ENCODE measurements at places on chromosomes 5 and 9.

GRCh38 chr5:82100303-82101077, 128.7 kb downstream of the ATG10 start:
- DNase-seq: no peak

GRCh38 chr5:109676920-109677319, 12.8 kb upstream of the MAN2A1 start:
- DNase-seq: no peak

GRCh38 chr9:126633881-126634558, 20.3 kb downstream of the LMX1B start:
- DNase-seq: no peak

DNA sequence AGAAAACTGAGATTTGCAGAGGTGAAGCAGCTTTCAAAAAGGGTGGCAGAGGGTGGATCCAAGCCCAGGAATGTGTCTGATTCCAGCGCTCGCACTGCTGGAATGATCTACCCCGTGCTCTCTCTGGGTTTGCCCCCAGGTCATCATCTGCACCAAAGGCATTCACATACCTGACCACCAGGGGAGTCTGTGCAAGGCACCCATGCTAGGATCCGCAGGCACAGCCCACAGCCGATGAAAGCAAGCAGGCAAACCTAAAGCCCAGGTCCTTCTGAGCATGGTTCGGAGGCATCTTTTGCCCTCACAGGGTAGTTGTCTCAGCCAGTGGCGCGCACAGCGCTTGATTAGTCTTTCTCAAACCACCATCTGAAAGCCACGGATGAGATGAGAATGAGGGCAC, 56.6 kb downstream of the TEK start:
- DNase-seq: no peak

DNA sequence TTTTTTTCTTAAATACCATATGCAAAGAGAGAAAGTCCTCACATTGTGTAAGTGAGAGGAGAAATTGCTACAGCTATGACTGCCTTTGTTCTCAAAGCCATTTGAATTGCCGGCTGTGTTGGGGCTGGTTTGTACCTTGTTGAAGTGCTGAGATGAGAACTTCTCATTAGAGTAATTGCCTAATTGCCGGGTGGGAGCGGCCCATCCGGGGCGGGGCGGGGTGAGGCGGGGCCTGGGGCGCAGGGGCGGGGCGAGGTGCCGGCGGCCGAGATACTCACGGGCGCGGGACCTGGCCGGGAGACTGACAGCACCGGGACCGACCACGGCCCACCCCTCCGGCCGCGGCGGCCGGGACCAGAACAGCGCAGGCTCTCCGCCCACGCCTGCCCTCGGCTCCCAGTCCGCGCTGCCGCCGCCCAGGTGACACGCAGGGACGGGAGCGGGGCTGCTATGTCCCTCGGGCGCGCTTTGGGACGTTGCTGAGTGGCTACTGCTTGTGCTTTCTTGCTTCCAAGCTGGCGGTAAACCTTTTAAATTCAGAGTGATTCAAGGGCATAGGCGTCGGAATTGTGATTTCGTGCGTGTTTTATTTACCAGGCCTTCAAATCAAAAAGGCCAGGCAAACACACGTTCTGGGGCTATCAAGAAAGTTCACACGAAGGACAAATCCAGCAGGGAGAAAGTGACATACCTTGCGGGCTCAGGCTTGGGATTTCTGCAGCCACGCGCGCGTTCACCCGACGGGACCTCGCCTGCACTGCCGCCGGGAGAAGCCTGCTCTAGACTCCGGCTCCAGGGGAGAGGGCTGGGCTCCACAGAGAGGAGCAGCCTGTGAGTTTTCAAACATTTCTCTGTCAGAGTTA, 269.1 kb downstream of the FANCC start:
- peak; percentile 32 for DNase-seq

DNA sequence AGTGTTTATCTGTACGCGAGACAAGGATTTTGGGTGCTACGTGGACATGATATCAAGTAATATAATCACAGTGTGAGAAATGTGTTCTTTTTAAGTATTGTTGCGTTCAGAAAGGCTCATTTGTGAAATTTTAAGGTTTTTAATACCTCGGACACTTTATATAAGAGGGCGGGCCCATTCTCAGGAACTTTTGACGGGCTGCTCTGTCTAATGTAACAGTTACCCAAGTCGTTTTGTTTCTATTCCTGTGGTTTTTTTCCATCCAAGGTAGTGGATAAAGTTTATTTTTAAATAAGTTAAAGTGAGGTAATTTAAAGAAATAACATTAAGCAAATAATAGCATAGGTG, 525 bp downstream of the SRP19 start:
- no peak for DNase-seq

DNA sequence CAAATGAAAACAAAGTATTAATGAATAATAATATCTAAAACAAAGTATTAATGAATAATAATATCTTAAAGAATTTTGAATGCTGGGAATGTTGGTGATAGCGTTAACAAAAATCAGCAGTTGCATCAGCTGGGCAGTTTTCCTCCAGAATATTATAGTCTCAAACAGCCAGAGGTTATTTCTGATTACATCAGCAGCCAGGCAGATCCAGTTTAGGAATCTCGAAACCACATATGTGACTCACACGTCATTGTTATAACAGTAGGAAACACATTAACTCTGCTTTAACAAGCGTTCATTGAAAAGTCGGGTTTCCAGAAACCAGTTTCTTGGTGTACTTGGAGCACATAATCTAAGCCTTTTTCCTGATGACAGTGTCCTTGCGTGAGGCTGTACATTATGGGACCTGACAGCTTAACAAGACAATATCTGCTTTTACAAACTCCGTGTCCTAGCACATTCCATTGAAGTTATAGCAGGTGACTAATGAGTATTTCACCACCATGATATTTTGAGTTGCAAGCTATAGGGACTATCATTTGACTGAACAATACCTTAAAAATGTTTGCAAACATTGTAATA, 559.5 kb upstream of the KLF4 start:
- DNase-seq: no peak

DNA sequence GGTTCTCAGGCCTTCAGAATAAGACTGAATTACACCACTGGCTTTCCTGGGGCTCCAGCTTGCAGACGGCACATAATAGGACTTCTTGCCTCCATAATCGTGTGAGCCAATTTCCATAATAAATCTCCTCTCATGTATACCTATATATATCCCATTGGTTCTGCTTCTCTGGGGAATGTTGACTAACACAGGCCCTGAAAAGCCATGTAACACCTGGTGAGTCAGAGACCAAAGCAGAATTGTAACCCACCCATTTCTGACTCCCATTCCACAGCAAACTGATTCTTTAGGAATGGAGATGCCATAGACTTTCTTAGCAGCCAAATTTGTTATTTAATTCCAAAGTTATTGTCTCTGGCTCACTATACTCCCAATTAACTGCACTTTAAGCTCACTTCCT, 85.4 kb upstream of the AGXT2 start:
- no peak for DNase-seq

- DNase-seq: no peak
These were observed 43.1 kb downstream of the PAM start for GRCh38 chr5:102798104-102798785.

DNA sequence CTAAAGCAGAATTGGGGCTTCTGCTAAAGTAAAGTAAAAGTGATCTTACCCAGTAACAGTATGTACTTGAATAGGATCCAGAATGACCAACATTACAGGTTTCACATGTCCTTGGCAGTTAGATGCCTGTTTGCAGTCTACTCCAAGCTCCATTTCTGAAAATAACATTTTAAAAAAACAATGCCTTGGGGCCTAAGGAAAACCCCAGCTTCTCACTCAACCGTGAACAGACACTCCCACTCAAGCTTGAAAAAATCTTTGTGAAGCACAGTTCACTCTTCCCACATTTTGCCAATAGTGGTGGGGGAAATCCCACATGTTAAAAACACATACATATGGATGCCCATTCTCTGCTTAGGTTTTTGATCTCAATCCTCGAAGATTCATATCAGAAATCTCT, 304.1 kb downstream of the ARRDC3 start:
- no peak for DNase-seq

GRCh38 chr9:19161257-19162025, 34.1 kb upstream of the PLIN2 start:
- peak; percentile 66 for DNase-seq

DNA sequence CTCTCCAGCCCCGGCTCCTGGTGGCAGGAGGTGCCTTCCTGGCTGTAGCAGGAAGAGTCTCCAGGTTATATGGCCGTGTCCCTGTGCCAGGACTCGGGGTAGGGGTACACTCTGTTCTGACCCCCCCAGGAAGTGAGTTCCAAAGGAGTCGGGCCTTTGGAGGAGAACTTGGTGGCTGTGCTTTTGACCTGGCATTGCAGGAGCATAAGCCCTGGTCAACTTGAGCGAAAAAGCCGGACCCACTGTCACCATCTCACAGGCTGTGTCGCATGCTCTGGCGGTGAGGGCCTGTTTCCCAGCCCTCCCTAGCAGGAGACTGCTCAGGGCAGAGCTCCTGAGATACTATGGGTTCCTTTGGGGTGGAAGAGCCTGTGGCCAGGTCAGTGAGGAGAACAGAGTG, 36.0 kb downstream of the GADD45G start:
- DNase-seq: no peak

GRCh38 chr5:131767891-131768290, 28.9 kb downstream of the FNIP1 start:
- no peak for DNase-seq

GRCh38 chr5:59291941-59292340, 601.6 kb downstream of the PDE4D start:
- DNase-seq: no peak

GRCh38 chr5:16508730-16509531, 43.3 kb upstream of the ZNF622 start:
- no peak for DNase-seq

GRCh38 chr5:172753101-172753500, 17.9 kb downstream of the DUSP1 start:
- DNase-seq: no peak

DNA sequence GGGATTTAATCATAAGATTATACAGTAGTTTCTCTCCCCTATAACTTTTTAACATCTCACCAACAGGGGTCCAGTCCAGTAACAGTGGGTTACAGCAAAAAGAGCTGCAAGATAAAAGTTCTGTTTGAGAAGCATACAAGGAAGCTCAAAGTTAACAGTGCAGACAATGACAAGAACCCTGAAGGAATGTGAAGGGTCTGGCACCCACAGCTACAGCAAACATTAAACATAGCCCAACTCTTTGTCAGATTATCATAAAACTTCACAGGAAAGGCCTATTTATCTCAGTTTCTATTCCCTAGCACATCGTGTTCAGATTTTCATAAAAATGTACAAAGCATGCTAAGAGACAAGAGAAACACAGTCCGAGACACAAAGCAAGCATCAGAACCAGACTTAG, 309.4 kb downstream of the DIRAS2 start:
- no peak for DNase-seq

DNA sequence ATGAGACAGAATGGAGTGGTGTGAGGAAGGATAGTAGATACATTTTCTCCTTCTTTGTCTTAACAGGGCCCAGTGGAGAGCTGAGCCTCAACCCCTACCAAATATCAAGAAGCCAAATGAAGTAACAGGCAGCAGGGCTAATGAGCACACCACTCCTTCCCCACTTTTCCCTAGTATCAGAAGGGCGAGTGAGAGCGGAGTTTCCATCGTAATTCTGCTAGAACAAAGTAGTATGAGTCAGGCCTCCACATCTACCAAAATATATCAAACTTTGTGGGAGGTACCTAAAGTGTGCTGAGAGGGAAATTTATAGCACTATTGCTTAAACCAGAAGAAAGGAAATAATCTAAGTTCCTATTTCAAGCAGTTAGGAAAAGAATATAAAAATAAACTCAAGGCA, 769.0 kb upstream of the RGMB start:
- DNase-seq: no peak

- DNase-seq: no peak
These were observed 66.2 kb upstream of the CACNA1B start for GRCh38 chr9:137811283-137811870.

GRCh38 chr5:173039188-173039587, 17.0 kb upstream of the CREBRF start:
- DNase-seq: no peak

DNA sequence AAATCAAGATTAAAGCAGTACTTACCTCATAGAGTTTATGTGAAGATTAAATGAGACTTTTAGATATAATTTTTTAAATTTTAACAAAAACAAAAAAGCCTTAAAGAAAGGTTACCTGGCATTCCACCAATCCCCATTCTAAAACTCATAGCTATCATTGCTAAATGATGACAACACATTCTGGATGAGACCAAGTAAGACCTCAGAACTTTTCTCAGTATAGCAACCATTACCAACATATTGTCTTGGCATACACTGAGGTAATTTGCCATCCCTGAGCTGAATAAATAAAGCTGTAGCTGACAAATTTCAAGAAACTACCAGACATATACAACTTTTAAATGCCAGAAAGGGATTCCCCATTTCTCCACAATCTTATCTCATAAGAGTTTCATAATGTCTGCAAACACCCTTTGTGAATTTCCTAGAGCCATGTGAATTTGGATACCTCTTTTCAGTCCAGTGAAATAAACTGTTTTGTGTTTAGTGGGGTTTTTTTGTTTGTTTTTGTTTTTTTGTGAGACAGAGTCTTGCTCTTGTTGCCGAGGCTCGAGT, 29.5 kb downstream of the RANBP3L start:
- DNase-seq: no peak

GRCh38 chr9:73219985-73220626, 68.4 kb downstream of the ANXA1 start:
- peak; percentile 59 for DNase-seq

DNA sequence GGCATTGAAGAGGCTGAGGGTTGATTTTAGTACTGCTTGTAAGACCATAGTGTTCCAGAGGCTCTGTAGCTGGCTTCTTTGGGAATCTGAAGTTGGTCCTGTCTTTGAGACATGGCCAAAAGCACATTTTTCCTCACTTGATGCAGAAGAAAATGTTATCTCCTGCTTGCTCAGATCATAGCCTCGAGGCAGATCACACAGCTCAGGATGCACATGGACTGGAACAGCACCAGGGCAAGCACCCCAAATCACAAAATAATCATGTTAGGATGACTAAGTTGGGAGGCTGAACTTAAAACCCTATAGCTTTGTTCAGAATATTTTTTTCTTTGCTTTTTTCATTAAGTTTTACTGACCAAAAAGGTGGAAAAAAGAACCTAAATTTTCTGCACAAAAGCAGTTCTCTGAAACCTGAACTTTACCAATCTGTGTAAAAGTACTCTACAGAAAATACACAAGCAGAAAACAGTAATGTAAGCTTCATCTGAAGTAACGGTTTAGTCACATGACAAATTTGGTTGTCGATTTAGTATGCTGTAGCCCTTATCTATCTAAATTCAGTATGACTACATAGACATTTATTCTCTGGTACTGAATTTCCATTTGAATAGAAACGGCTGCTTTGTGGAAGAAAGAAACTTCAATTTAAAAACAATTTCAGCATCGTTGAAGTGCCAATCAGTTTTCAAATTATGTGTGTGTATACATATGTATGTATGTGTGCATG, 3.4 kb downstream of the KLHL9 start:
- DNase-seq: no peak

GRCh38 chr9:127880143-127880542, 2.7 kb upstream of the AK1 start:
- no peak for DNase-seq

DNA sequence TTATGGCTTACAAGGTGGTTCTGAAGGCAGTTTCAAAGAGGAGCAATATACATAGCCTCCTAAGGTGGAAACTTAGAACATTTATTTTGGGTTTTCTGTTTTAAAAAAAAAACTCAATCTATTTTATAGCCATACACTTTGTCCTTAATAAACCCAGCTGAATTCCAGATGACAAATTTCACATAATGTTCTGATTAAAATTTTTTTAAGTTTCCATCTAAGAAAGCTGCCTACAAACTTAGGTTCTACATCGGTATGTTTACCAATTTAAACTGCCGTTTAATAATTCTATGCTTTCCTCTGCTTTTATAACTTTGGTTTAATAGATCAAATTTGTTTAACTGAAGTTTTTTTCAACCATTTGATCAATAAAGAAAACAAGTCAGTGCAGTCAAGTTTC, 12.5 kb downstream of the NR3C1 start:
- DNase-seq: no peak
